ENCODE measurements at places on chromosomes 3 and 15.

GRCh38 chr3:104549099-104549714, 817.5 kb upstream of the ALCAM start:
- no peak for DNase-seq

DNA sequence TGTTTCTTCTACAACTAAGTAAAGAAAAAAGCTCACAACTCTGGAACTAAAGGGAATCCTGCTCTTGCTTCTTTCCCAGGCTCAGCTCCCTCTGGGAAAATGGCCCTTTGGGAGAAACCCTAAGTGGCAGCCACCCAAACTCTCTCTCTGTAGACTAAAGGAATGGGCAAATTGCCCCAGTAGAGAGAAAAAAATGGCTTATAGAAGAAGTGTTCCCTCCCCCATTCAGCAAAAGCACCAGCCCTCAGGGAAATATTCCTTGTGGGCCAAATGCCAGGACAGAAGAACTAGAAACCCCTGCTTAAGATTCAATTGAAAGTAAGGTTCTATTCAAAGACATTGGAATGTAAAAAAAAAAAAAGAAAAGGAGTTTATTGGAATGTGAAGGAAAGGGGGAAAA, 603.7 kb upstream of the ALCAM start:
- no peak for DNase-seq

DNA sequence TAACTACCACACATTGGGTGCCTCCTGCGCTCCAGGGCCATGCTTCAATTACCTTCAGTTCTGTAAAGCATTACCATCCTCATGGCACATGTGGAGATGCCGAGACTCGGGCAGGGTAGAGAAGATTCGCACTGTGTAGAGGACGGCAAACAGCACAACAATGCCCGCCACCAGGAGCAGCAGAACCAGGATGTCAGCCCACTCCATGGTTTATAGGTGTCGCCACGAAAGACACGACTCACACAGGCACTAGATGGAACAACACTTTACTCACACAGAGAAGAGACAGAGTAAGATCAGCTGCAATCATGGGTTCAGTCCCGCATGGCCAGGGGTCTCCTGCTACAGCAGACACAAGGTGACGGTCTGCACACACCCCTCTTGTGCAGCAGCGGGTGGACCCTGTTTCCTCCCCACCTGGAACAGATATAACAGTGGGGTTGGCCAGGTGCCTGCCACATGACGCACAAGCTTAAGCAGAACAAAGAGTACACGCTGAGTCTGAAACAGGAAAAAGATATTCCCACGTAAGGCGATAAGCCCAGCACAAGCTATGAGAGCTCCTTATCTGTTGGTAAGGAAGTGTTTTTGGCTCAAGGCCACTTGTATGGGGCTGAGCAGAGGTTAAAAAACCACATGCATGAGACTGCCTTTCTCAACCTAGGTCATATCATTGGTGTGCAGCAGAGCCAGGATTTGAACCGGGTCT, 2.5 kb upstream of the TBC1D21 start:
- no peak for DNase-seq

DNA sequence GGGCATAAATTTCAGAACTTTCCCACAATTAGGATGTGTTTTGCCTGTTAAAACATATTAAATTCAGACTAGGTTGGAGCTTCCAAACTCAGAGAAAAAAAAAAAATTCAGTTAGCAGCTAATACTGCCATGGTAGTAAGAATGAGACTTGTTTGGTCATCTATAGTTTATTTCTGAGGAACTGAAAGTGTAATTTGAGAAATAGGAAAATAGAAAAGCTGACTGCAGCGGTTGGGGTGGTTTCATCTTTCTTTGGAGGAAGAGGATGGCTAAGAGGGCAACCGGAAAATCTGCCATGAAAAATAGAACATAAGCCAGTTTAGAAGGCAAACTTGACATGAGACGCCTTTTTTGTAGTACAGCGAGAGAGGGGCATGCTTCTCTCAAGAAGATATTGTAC, 371.2 kb upstream of the ROBO2 start:
- DNase-seq, result no peak

DNA sequence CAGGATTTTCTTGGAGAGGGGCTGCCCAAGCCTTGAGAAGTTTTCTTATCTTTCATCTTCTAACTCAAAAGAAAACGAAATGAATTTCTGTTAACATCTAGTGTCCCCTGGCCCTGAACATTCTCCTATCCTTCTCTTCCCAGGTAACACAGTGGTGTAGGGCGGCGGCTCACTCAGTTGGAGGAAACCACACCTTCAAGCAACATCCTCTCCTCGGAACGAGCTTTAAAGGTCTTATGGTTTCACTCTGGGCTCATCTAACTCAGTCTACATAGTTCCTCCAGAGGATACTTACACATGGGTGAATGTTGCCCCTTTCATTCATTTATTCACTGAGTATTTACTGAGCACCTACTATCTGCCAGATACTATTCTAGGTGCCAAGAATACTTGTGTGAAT, 31.0 kb upstream of the KLHL6 start:
- no peak for DNase-seq

GRCh38 chr3:52023860-52024764, 28.4 kb upstream of the RPL29 start:
- no peak for DNase-seq

- no peak for DNase-seq
Measured at GRCh38 chr15:73996939-73997338, 2.4 kb downstream of the PML start.

DNA sequence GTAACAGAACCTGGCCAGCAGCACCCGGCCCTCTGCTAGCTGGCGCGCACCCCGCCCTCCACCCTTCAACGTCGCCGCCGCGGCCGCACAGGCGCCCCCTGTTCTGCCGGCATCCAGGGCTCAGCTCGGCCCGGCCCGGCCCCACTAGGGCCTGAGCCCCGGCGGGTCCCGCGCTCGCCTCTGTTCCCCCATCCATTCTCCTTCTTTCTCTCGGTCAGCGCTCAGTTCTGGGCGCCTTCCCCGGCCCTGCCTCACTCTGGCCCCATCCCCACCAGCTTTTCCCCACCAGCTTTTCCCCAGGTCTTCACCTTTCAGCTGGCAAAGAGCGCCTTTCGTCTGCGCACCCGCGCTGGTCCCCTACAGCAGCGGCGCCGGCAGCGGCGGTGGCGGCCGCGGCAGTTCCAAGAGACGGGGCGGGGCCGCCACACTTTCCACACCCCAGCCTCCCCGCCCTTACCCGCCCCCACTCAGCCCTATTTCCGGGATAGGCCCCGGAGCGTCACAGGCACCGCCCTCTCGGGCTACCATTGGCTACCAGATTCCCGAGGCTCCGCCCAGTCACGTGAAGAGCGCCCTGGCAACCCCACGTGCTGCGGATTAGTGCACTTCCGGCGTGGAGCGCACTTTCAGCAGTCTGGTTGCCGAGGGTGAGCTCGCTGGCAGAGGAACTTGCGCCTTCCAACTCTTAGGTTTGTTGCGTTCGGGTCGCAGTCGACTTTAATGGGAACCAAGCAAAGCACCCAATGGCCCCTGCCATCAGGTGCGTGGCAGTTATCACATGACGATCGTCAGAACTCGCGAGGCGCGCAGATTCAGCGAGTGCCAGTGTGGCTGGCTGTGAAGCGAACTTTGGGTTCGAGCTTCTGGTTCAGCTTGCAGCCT, at the start of gene EIF5A2:
Gene EIF5A2, minus strand, starts transcription at position 403 of the 882 bp plus-strand sequence. CDS start 831 bp downstream, outside the sequence.
- DNase-seq, result peak; percentile 96

DNA sequence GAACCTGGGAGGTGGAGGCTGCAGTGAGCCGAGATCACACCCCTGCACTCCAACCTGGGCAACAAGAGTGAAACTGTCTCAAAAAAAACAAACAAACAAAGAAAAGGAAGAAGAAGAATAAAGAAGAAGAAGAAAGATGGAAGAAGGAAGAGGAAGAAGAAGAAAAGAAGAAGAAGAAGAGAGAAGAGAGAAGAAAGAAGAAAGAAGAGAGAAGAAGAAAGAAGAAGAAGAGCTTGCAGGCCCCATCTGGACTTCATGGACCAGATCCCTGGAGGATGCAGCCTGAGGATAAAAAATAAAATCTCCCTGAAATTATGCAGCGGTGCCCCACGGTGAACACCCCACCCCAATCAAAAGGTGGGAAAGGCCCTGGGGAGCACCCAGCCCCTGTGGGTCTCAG, 8.8 kb upstream of the MESP1 start:
- no peak for DNase-seq

DNA sequence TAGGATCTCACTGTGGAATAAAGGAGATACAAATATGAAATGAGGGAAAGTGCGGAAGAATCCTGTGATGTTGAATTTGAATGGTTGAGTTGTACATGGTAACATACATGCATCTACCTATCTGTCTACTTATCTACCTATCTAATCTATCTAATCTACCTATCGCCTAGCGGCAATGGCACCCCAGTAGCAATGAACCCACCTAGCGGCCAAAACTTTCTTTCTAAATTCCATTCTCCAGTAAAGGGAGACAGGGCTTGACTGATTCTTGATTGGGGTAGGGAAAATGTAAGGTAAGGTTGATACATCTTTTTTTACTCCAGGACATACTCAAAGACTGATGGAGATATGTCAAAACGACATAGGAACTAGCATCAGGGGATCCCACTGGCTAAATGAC, 345.0 kb downstream of the FHIT start:
- DNase-seq, result no peak

GRCh38 chr15:90677807-90678790, 39.0 kb upstream of the BLM start:
- DNase-seq, result no peak

GRCh38 chr15:73318463-73319351, 50.1 kb downstream of the HCN4 start:
- DNase-seq, result no peak

DNA sequence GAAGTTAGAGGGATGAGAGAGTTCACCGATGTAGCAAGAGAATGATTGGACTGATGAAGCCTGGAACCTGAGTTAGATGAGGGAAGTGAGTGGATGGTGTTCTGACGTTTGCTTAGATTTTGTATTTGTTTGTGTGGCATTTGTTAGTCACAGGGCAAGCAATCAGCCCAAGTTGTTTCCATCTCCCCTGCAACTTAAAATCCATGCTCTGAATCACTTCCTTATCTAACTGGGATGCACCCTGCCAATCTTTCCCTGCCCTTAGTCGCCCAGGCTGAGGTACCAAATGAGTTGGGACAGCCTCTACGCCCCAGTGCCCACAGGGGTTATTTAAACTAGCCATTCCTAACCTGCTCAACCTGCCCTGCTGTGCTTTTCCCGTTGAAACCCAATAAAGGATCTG, 12.6 kb downstream of the PAQR5 start:
- no peak for DNase-seq

DNA sequence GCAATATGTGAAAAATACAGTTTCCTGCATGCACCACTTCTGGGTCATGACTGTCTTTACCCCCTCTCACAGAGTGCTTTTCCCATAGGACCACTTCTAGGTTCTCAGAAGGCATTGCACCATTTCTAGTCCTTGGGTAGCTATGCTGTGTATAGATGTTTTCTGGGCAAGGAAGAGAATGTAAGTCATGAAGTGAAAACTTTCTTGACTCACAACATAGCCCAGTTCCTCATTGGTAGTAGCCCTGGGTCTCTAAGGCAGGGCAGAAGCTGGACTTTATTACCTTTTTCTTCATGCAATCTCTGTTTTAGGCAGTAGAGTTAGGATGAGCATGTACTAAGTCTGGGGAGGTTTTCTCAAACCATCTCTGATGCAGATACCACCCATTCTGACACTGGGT, 203.1 kb downstream of the EPHB1 start:
- no peak for DNase-seq

DNA sequence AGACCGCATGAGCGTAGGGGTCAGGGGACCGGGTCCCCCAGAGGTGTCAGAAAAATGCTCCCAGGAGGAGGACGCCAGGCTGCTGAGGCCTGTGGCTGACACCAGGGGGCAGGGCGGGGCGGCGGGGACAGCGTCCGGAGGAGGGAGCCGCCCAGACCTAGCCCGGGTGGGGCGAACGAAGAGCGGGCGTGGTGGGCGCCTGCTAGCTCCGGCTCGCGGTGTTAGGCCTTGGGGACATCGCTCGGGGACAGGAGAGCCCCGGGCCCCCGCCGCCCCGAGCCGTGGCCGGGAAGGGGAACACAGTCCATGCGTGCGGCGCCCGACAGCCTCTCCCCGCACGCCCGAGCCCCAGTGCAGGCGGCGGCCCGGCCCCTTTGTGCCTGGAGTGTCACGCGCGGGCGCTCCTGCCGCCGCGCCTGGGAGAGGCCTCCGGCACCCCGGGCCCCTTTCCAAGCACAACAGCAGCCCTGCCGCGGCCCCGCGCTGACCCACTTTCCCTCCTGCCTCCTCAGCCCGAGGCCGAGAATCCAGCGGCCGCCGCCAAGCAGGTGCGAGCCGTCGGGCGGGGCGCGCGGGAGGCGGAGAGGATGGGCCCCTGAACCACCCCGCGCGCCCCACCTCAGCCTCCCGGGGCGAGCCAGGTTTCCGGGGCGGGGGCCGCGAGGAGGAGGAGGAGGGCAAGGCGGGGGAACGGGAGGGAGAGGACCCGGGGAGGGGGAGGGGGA, 111.0 kb upstream of the KLF13 start:
- DNase-seq, result peak; percentile 90

GRCh38 chr15:75811626-75812025, 31.6 kb upstream of the UBE2Q2 start:
- DNase-seq, result no peak

GRCh38 chr15:75454471-75455378, 3.2 kb upstream of the SIN3A start:
- peak; percentile 87 for DNase-seq

- no peak for DNase-seq
Measured at GRCh38 chr3:12987602-12988001, 85.6 kb downstream of the IQSEC1 start.

- no peak for DNase-seq
Measured at GRCh38 chr3:138686771-138687221, 78.2 kb downstream of the FAIM start.

DNA sequence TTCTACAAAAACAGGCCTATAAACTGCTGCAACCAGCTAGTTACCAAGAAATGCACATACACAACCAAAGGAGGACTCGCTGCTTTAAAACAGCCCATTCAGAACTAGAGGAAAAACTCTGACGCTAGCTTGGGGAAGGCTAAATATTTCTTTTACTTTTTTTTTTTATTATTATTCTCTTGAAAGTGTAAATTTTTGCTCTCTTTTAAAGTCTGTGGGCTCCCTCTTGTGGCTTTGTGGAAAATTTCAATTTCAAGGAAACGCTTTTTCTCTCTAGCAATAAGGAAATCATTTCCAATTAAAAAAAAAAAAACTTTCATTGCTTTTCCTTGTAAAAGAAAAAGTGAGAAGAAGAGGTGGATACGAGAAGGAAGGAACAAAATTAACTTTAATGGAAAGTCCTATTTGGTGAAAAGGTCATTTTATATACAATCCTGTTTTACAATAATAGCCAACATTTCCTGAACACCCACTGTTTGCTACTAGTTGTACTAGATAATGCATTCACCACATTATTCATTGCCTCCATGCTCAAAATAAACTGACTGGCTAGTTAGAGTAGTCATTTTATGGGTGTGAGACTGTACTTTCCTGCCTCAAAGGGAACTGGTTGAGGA, 51.2 kb upstream of the SAMMSON start:
- no peak for DNase-seq

DNA sequence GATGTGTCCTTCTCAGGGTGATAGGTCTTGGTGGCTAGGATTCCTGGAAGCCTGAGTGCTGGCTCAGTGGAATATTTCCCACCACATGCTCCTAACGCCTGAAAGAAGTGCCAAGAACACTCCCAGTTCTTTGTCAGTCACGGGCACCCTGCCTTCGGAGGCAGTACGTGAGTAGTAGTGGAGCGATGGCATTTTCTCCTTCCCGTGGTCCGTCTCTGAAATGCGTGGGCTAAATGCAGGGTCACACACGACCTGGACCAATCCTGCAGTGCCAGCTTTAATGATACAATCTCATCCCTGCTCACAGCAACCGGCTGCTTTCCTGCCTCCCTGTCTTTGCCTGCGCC, 14.5 kb downstream of the H1-8 start:
- no peak for DNase-seq

Data from activated T-cell treated with anti-CD3 and anti-CD28 coated beads, Interleukin-2, amount 50 U/mL, for 24 hours (primary cell).